Astrocyte of the spinal cord (primary cell): ENCODE measurements at places on chromosomes 3 and 15.

DNA sequence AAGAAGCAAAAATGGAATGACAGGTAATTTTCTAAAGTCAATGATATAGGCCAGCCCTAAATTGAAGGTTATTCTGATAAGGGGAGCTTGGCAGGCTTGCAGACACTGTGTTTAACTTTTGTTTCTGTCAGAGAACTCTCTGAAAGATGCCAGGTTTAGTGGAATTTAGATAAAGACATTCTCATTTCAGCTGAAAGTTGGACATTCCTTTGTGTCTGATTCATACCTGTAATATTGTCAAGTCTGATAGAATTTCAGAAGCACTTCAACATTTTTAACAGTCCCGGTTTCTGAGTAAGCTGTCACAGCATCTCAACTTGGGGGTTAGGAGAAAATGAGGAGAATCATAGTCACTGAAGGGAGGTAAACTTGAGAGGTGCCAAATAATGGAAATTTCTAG, 84.0 kb downstream of the DIPK2A start:
- DNase-seq = peak; percentile 38

DNA sequence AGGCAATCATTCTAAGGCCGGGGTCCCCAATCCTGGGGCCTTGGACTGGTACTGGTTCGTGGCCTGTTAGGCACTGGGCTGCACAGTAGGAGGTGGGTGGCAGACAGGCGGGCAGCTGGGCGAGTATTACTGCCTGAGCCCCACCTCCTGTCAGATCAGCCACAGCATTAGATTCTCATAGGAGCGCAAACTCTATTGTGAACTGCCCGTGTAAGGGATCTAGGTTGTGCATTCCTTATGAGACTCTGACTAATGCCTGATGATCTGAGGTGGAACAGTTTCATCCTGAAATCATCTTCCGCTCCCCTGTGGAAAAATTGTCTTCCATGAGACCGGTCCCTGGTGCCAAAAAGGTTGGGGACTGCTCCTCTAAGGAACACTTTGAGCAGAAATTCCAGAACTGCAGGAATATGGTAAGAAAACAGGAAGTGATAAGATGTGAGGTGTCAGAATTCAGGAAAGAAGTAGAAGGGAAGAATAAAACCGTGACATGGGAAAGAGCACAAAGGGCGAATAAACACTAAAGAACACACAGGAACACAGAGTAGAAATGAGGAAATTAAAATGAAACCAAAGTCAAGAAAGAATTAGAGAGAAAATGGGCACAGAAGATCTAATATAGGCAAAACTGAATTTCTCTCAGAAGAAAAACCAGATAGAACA, 57.6 kb downstream of the PDCD6IP start:
- no peak for DNase-seq

DNA sequence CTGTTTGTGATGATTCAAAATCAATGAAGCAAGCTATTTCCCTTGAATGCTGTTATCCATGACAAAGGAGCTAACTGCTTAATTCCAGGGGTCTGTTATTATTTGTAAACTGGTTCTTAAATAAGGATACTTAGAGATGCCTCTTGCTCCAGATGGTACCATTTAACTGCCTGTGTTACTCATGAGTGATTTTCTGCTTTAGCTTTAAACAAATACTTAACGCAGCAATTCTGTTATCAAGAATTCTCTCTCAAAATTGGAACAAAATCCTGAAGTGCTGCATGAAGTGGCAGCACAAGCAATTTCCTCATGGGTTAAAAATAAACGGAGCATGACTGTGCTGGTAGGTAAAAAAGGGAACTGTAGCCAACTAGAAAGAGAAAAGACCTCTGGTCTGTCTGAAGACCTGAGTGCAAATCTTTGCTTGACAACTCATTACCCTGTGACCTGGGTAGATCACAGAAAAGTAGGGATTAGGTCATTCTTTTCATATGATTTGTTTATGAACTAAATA, 62.5 kb upstream of the GBE1 start:
- DNase-seq = no peak

DNA sequence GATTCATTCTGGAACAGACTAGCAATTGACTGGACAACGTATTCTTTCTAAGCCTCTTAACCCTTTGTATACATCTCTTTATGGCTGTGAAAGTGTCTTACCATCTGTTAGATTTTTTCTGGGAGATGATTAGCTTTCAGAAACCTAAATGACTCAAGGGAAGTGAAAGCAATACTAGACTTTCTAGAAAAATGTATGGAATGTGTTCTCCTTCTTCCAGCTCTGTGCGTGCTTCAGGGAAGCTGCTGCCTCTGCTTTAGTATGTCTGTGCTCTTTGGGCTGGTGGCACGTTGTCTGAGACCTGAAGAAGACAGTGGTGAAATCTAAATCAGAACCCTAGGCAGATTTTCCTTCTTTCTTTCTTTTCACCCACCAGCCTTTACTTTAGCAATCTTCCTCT, 89.5 kb downstream of the ITPR1 start:
- DNase-seq = peak; percentile 19

- DNase-seq = no peak
Observed at GRCh38 chr3:127215714-127216414, 22.9 kb downstream of the PRR23E start.

DNA sequence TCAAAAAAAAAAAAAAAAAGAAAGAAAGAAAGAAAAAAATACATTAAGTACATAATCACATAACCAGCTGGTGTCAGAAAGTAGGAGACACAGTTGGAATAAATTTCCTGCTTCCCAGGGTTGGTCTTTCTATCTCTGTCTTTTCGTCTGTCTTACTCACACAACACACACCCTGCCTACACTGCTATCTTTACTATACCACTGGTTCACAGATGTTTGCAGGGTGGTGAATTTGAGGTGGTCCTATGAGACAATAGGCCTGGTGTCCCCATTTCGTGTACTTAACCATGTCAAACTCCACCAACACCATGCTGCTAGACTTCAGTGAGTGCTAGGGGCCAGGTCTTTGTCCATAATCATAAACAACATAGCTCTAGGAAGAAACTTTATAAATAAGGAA, 17.6 kb upstream of the CD47 start:
- DNase-seq = no peak

GRCh38 chr3:46989146-46989810, 9.8 kb downstream of the NBEAL2 start:
- DNase-seq = no peak

DNA sequence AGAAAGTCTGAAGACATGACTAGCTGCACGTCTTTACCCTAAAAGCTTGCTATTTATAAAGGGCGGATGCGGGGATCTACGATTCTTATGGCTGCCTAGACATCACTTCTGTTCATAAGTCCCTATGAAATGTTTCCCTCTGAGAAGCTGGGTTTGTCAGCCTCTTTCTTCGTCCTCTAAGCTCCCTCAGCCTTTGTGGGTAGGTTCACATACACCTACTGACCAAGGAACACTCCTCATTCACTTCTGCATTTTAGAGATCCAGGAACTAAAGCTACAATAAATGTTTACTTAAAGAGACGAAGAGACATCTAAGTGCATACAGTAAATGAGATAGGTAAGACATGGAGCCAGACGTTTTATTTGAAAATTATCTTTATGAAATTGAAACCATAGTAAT, 16.7 kb upstream of the RAMAC start:
- DNase-seq = no peak

- no peak for DNase-seq
Observed at GRCh38 chr3:4877173-4877787, 102.0 kb upstream of the BHLHE40 start.

- DNase-seq = no peak
Observed at GRCh38 chr3:130661140-130661891, 85.3 kb downstream of the PIK3R4 start.

DNA sequence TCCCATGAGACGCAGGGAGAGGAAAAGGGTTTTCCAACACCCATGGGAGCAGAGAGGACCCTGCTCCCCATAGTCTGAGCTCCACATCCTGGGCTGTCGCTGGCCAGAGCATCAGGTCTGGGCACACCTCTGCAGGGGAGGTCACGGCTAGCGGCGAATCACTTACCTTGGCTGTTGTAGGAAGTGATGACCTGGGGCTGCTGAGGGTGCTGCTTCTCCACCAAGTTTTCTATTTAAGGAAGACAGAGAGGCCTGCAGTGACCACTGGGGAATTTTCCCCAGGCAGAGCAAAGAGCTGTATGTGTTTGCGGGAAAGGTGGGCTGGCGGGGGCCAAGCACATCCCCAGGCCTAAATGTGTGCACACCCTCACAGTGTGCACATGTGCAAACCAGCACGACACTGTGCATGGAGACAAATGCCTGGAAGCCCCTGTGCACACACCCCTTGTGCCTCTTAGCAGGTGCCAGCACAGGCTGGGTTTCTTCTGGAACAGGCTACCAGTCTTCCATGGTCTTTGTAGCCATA, 7.6 kb downstream of the KY start:
- DNase-seq = no peak

- DNase-seq = no peak
Observed at GRCh38 chr3:138944929-138945708, 1.8 kb downstream of the FOXL2 start.

DNA sequence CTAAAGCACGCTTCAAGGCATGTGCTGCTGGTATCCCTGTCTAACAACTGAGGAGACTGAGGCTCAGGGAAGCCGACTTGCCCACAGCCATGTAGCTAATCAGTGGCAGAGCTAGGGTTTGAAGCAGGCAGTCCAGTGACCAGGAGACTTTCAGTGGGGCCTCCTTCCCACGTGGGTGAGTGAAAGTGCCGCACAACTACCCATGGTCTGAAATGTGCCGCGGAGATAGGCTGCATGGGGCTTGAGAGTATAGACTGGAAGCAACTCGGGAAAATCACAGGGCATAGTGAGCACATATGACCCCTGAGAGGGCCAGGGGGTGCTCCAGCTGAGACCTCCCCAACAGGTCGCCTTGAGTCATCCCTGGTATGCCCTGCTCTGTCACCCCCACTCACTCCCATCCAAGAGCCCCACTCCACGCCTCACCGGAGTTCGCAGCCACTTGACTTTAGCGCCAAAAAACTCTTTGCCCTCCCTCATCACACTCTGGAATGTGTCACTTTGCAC, 19.1 kb downstream of the FAM174B start:
- DNase-seq = no peak

- no peak for DNase-seq
Observed at GRCh38 chr3:24506966-24507775, 12.5 kb upstream of the THRB start.

GRCh38 chr15:60421544-60421943, 23.8 kb upstream of the ANXA2 start:
- peak; percentile 86 for DNase-seq

DNA sequence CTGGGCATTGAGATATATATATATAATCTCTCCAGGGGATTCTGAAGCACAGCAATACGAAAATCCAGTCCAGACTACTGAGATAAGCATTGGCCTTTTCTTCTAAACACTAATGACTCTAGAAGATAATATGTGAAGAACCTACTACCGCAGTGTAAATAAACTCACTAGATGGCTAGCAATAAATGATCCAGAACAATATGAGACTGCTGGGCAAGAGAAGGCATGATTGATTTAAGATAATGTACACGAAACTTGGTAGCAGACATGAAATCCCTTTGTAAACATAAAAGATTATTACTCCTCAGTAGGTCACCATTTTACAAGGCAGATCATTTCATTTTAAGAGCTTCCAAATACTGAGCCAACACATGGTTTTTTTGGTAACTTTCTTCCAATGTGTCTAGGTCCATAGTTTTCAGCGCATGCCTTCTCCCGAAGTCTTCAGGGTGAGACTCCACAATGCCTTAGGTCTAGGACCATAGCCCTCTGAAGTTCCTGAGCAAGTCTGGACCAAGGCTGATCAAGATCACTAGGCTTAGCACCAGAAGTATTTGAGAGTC, 193.2 kb downstream of the LRRN1 start:
- no peak for DNase-seq

GRCh38 chr3:151316267-151316991, at the start of gene GPR87:
Gene GPR87 (minus strand): TSS chr3:151316820. CDS start chr3:151300100, 16,720 bp downstream.
- no peak for DNase-seq

- peak; percentile 44 for DNase-seq
Observed at GRCh38 chr3:120145542-120146285, 51.5 kb upstream of the GSK3B start.

DNA sequence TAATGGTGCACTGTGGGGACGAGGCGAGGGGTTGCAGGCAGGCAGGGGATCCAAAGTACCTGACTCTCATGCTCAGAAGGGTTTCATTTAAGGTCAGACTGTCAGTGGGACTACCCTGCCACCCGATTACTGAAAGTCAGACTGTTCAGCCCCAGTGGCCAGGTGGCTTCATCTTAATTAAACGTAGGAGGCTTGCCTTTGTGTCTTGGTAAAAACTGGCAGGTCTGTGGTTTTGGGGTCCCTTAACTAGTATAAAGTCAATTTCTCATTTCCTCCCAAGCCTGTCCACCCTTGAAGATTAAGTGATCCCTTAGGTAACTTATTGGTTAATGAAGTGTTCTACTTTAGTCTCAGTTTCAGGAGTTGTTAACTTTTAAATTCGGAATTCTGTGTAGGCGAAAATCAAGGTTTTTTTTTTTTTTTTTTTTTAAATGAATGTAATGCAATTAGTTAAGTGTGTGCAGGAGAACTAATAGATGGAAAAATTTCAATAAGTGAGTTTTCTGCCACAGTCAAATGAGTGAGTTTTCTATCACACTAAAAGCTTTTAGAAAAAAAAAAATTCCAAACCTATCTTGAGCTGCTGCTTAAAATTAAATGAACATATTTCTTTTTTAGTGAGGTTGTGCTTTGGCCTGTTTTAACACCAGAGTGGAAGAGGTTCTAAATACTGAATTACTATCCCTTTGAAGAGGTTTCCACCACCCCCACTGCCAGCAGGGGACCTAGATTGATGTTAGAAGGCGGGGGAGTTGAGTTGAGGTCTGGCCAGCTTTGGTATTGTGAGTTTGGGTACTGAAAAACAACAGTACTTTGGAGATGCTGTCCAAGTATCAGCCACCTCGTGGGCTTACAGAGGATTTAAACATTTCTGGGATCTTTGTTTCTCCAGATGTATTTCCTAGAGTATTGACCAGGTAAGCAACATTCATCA, 15.2 kb downstream of the ITPR1 start:
- DNase-seq = no peak

- peak; percentile 17 for DNase-seq
Observed at GRCh38 chr15:61084944-61085367, 144.1 kb downstream of the RORA start.

- DNase-seq = no peak
Observed at GRCh38 chr3:32281570-32282106, 43.2 kb downstream of the CMTM8 start.

DNA sequence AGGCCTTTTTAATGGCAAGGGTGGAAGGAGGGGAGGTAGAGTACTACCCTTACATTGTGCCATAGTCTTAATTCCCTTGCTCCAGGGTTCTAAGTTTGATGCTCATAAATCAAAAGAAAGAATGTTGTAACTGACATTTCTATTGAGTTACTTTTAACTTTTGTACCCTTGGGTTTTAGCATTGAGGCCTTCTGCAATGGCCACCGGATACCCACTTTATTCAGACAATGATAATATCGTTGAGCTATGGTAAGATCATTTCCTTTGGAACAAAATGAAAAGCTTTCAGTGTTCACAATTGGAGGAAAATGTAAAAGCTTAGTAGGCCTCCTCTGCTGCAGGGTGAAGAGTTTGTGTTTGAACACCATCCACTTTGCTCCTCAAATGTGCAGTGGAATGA, 16.8 kb downstream of the CGNL1 start:
- DNase-seq = no peak

DNA sequence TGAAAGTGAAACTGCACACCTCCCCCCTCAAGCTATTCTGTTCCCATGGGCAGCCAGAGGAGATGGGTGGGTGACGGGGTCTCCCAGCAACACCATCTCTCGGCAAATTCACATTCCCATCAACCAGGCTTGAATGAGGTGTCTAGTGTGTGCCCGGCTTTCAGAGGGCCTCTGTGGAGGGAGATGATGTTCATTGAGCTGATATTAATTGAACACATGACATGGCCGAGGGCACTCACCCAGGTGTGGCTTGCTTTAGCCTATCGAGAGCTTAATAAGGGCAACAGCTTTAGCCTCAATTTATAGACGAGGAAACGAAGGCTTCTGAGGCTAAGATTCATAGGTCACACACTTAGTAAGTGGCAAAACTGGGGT, 288.0 kb downstream of the UACA start:
- DNase-seq = no peak
